ENCODE measurements at places on chromosomes 13 and 19. TPM values are rescaled to one million over a fixed set of nuclear protein-coding genes. Genes with fewer than 3 reads are reported as not detected.

DNA sequence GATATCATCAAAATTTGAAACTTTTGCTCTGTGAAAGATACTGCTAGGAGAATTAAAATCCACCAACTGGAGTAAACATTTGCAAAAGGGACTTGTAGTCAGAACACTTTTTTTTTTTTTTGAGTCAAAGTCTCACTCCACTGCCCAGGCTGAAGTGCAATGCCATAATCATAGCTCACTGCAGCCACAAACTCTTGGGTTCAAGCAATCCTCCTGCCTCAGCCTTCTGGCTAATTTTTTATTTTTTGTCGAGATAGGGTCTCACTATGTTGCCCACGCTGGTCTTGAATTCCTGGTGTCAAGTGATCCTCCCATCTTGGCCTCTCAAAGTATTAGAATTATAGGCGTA is 9.7 kb downstream of the ELAVL1 start:
- H3K4me3 ChIP-seq: no peak overlapping the region
- peaks cover 9% of the 10 kb centered on the region for H3K36me3 ChIP-seq
- H3K27me3 ChIP-seq: no peaks in the 10 kb centered on the region
- H3K4me1 ChIP-seq: peaks cover 34% of the 10 kb centered on the region
- H3K27ac ChIP-seq: no peak overlapping the region

The ACP5 gene
- polyA plus RNA-seq: 9.0 TPM

DNA sequence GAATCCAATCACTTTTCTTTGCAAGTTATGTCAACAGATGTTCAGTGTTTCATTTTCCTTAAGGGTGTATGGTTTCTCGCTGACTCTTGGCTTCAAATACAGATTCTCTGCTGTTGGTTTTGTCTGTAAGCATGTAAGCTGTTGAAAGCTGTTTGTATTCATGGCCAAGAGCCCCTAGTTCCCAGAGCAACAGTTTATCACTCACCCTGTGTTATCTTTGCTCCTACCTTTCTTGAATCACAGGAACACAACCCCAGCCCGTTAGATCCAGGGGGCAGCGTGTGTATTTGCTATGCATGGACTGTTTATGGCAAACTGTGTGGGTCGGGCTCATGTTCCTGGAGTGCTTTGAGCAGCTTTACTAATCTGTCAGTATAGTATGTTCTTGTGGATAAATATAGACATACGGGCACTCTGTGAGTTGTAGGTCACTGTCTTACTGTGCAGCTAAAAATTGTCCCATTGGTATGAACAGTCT is 28.9 kb downstream of the FRY start:
- H3K4me3 ChIP-seq: no peak overlapping the region
- H3K36me3 ChIP-seq: no peaks in the 10 kb centered on the region
- no peaks in the 10 kb centered on the region for H3K4me1 ChIP-seq
- no peak for DNase-seq

- no peaks in the 10 kb centered on the region for H3K36me3 ChIP-seq
- peak; percentile 80 for DNase-seq
- H3K4me1 ChIP-seq: peaks cover under 1% of the 10 kb centered on the region
- no peaks in the 10 kb centered on the region for H3K27me3 ChIP-seq
Measured at GRCh38 chr19:35903550-35904179, 1.3 kb downstream of the HCST start.

Measured in adrenal gland (tissue), 19 donors.